ENCODE measurements at places on chromosomes 12 and 14.

GRCh38 chr14:87122166-87122565, 870.8 kb downstream of the GALC start:
- DNase-seq: no peak

- no peak for DNase-seq
Observed at GRCh38 chr12:124162151-124163110, 132.5 kb upstream of the RFLNA start.

- DNase-seq: no peak
Observed at GRCh38 chr12:1147821-1148220, 156.8 kb downstream of the ERC1 start.

- DNase-seq: no peak
Observed at GRCh38 chr14:100117633-100118395, 41.6 kb downstream of the DEGS2 start.

DNA sequence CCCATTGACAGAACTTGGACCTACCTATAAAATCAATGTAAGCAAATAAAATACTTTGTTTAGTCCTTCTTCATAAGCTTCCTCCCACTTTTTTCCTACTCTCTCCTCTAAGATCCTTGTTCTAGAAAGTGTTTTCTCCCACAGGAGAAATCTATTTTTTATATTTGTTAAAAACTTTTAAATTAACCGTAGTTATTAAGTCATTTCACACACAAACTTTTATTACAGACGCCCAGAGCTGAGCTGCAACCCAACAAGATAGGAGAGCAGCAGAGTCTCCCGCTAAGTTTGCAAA, 27.7 kb downstream of the DAD1 start:
- no peak for DNase-seq

DNA sequence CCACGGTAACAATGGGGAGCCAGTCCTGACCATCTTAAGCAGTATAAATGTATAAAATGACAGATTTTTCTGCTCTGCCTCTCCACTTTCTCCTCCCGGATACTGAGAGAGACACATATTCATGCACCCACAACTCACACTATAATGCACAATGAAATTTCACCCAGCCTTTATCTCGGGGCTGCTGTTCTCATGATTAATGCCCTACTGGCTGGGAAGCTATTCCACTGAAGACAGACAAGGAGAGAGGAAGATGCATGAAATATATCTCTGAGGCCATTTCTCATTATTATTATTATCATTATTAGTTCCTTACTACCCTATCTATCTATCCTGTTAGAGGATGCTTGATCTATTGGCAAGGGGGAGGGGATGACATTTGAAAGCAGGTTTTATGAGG, 501.7 kb downstream of the DIO2 start:
- DNase-seq: no peak

DNA sequence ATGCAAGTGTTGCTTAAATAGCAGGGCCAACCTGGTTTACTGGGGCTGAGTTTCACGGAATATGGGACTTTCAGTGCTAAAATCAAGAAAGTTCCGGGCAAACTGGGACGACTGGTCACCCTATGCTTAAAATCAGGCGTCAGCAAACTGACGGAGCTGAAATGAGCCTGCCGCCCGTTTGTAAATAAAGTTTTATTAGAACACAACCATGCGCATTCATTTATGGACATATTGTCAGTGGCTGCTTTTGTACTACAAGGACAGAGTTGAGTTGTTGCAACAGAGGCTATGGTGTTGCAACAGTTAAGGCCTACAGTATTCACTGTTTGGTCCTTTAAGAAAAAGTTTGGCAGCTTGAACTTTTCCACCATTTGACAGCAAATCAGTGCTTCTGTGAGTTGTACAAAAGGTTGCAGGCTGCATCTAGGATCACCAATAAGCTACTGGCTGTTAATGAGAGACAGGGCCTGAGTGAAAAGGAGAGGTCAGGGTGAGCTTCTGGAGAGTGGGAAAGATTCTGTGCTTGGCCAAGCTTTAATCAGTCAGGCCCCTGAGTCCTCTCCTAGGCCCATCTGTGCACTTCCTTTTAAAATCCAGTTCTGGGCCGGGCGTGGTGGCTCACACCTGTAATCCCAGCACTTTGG, 13.3 kb downstream of the SELPLG start:
- DNase-seq: no peak

GRCh38 chr12:96261557-96261956, 67.4 kb downstream of the ELK3 start:
- no peak for DNase-seq

DNA sequence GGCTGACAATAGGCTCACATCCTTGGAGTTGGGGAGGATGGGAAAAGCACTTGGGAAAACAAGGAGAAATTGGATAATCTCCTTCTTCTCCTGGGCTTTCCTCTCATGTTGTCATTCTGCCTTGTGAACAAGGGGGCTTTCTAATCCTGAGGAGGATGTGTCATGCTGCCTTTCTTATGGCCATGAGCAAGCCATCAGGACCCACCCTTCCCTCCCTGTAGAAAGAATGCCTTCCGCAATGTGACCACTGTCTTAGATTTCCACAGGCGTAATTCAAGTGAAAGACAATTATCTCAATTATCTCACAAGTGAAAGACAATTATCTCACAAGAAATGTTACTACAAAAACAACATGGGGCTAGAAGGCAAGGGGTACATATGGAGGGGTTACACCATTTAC, 3.0 kb upstream of the OR6S1 start:
- DNase-seq: no peak

GRCh38 chr14:89374908-89375307, 42.1 kb downstream of the FOXN3 start:
- no peak for DNase-seq

DNA sequence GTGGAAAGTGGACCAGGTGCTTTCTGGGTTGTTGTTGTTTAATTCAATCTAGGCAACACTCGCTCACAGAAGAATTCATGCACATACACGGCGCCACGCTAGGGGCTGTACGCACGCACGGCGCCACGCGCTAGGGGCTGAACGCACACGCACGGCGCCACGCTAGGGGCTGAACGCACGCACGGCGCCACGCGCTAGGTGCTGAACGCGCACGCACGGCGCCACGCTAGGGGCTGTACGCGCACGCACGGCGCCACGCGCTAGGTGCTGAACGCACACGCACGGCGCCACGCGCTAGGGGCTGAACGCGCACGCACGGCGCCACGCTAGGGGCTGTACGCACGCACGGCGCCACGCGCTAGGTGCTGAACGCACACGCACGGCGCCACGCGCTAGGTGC, 54.3 kb downstream of the NINJ2 start:
- DNase-seq: no peak

GRCh38 chr12:103207936-103208335, 250.5 kb downstream of the ASCL1 start:
- no peak for DNase-seq
